Right ventricle myocardium inferior (tissue), 1 donor: ENCODE measurements at places on chromosomes 5 and 9.
A peak's percentile ranks its signal among the peaks of the same experiment; 100 is the strongest.

GRCh38 chr9:78557540-78557939, 260.6 kb downstream of the PSAT1 start:
- DNase-seq: no peak

- DNase-seq: no peak
Observed at GRCh38 chr9:125280945-125281344, 19.3 kb downstream of the GAPVD1 start.

DNA sequence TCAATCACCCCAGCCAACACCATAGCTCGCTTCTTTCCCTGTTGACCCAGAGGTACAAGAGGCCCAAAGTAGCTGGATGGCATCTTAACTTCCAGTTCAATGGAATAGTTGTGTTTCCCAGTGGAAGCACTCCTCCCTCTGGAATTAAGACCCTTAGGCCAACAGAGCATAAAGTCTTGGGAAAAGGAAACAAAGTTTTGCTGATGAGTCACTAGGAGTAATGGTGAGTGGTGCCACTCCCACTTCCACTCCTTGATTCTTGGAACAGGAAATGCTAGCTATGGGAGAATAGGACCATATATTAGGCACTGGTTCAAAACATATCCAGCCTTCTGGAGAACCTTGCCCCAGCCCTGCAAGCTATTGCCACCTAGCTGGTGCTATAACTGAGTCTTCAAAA, 44.7 kb upstream of the LMX1B start:
- no peak for DNase-seq

DNA sequence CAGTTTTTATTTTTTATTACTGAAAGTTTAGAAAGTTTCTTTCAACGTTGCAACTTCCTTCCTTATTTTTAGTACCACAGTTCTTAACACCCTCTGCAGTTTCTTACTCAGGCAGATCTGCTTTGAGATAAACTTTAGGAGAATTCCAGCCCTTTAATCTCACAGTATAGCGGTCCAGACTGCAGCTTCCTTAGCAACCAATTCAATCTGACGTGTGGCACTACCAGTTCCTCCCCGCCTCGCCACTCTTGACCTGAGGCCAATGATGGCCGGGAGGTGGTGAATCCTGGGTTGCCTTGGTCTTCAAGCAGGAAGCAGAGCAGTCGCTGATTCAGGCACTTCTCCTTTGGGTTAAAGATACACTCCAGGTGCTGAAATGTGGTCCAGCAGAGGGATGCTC, 334.3 kb upstream of the TRPC7 start:
- DNase-seq: no peak

- DNase-seq: no peak
Observed at GRCh38 chr5:132962429-132963021, 909 bp downstream of the AFF4 start.

GRCh38 chr5:3511519-3511918, 84.1 kb upstream of the IRX1 start:
- DNase-seq: no peak

- DNase-seq: no peak
Observed at GRCh38 chr5:10676224-10676623, 84.8 kb downstream of the DAP start.

DNA sequence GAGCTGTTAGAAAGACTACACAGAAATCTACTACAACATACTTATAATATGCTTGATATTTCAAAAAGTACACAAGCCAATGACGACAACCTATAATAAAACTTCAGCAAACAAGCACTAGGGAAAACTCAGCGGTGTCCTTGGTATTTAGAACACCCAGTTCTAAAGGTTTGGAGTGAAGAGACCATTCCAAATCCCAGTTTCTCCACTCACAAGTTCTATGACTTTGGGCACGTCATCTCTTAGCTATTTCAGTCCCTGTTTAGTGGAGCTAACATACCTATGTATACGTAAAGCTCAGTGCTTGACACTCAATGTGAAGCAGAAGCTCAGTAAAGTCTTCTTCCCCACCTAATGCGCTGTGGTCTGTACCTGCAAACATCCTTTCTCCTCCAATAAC, 52.8 kb downstream of the MLLT3 start:
- DNase-seq: no peak

GRCh38 chr5:62460578-62460983, 48.0 kb downstream of the IPO11 start:
- DNase-seq: no peak

DNA sequence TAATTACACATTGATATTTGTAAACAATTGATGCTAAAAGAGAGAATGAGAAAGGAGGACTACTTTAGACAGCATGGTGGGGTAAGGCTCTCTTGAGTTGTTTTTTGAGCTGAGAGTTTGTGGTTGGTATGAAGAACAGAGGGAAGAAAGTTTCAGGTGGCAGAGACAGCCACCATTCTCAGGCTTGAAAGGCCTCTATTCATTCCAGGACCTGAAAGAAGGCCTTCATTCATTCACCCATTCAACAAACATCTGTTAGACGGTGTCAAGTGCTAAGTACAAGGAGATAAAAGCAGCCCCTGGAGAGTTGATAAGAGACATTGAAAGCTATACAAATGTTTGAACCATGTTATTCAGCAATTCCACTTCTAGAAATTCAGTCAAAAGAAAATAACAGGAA, 21.7 kb upstream of the ADAM19 start:
- no peak for DNase-seq

DNA sequence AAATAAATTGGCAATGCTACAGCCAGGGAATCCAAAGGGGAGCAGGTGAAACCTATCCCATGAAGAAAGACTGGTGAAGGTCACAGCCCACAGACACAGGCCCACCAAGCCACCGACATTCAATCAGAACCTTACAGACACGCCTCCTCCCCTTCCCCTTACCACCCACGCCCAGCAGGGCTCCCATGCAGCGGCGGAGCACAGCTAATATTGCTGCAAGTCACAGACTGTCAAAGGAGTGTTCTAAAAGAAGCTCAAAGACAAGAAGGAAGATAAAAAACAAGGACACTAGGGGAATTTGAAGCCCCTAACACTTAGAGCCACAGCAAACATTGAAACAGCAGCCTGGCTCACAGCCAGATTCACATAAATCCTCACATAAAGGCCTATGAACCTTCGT, 91.2 kb downstream of the MED10 start:
- DNase-seq: no peak

DNA sequence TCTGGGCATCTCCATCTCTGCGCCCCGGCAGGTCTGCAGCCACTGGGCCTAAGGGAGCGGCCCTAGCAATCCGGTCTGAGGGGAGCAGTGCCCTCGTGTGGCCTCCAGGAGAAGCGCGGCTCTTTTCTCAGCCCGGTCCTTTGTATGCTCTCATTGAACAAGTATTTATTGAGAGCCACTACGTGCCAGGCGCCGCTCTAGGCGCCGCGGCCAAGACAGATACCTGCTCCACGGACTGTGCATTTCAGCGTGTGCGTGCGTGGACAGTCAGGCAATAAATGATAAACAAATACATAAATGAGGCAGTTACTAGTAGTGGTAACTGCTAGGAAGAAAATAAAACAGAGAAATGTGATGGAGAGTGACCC, 2.3 kb upstream of the SLC4A9 start:
- DNase-seq: peak; percentile 92

GRCh38 chr5:151471276-151471675, 23.9 kb downstream of the SLC36A1 start:
- no peak for DNase-seq

DNA sequence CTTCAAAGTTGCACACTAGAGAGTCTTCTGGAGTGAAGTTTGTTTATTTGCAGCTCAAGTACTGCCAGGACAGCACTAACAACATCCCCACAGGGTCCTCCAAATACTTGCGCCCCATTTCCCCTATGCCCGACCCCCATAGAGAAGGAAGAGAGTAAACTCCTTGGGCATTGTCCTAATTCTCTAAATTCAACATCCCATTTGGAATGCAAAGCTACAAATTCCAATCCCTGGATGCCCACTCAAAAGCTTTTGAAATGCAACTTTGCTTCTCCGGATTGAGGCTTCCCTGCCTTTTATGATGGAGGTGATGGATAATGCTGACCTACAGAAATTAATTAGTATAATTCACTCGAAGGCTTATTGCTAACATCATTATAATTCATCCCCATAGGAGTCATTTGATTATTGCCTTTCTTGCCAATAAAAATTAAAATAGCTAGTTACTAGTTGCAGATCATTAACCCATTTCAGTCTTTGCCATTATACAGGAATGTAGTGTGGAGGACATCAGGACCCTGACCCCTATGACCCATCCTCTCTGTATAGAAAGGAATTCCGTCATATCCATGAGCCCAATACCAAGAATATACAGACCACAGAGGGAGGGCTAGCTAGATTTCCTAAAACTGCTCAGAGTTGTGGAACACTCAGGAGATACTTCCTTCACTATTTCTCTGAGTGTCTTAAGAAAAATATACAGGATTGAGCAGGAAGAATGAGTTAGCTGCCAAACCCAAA, 277.6 kb downstream of the ZNF608 start:
- DNase-seq: no peak

DNA sequence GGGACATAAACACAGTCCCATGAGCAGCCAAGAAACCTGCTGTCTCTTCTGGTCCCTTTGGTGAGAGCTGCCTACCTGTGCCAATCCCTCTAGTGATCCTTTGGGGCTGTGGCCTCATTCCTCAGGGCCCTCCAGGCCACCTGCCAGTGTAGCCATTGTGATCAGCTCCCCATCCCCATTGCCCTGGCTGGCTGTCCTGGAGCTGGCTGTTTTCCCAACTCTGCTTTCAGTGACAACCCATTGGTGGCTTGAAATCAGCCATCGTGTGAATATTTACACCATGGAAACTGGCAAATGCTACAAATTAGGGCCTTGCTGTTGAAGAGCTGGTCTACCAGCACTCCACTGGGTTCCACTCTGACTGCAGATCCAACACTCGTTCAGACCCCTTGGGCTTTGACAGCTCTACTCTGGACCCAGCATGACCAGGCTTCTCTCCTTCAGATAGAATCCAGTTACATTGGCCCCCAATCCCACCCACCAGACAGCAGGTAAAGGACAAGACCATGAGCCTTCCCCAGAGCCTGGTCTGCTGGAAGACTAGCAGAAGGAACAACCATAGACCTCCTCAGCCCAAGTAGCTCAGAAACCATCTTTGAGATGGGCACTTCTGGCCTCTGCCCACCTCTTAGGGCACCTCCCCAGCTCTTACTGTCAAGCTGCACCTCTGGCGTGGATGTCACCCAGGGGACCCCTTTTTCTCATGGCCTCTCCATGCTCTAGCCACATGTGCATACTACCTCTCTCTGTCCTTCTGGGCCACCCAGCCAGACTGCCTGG, 69.2 kb upstream of the NEK6 start:
- DNase-seq: no peak

DNA sequence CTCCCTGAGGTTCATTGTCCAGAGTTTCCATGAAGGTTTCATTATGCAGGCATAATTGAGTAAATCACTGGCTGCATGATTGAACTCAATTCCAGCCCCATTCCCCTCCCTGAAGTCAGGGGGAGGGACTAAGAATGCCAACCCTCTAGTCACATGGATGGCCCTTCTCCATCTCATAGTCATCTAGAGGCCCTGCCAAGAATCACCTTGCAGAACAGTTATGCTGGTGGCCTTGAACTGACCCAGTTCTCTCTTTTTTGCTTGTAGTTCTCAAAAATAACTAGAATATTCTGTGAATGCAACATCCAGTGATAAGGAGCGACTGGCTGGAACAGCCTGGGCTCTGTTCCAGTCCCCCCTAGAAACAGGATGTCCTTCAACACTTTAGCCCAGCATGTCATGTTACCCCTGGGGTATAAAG, 31.7 kb downstream of the SLC35A4 start:
- no peak for DNase-seq

DNA sequence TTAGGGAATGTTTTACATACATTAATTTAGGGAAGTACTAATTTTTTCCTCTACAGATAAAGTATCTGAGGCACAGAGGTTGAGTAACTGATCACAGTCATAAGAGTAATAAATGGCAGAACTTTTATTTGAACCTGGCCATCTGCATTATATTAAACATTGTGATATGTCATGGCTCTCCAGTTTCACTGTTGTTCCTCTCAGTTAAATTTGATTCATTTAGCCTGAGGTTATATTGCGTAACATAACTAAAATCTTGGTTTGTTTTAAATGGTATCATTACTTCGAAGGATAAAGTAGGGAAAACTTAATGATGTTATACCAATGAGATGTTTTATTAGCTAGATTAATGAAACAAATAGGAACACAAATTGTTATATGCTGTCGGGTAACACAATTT, 284.4 kb downstream of the KDM4C start:
- DNase-seq: no peak

- DNase-seq: no peak
Observed at GRCh38 chr9:5596173-5596572, 32.7 kb upstream of the RIC1 start.

- DNase-seq: no peak
Observed at GRCh38 chr5:17839848-17840247, 205.6 kb downstream of the TAF11L14 start.

DNA sequence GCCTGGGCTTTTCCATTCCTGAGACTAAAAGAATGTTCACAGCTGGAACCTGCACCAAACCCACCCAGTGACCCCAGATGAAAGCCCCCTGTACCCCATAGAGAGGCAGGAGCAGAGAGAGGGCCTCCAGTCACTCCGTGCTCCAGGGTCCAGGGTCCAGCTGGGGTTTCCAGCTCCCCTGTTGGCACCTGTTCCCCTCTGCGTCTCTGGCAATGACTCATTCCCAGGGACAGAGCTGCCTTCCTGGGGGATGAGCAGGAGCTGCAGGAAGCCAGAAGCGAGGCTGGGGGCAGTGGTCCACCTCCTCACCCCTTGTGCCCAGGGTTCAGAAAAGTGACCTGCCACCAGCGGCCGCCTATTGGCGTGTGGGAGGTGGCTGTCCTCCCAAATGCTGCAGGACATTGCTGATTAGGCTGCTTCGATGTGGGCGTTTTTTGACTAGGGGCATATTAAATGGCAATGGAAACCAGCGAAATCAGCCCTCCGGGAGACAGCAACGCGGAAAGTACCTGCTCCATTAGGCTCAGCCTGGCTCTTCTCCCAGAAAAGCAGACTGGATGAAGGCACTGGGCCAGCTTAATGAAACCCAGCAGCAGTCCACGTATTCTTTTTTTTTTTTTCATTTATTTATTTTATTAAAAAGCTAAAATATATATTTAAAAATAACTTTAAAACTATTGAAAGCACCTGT, 97.4 kb downstream of the DAP start:
- DNase-seq: no peak

DNA sequence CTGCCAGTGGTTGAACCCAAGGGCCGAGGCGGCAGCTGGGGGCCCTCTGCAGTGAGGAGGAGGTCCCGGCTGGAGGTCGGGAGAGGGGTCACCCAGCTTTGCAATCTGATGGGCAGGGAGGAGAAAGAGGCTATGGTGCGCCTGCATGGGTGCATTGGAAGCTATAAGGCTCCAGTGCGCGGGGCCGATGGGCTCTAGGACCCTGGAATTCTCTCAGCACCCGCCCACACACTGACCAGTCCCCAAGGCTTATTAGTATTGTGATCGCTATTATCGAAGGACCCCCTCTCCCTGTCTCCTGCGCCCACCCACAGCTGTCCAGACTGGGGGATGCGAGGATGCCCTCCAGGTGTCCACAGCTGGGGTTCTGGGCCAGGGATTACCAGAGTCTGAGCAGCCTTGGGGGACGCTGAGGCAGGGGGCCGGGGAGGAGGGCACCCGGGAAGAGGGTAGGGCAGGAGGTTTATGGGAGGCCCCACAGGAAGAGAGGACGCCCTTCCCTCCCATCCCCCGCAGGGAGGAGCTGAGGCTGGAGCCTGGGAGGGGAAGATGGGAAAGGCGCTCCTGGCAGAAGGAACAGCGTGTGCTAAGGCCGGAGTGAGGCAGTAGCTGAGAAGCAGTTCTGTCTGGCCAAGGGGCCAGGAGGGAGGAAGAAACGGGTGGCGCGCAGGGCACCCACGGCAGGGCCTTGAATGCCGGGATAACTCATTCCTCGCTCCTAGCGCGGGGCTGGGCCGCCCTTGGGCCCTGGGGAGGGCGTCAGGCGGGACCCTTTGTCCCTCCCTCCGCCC, 24.2 kb downstream of the C9orf50 start:
- peak; percentile 77 for DNase-seq

GRCh38 chr5:56279979-56280378, 46.8 kb upstream of the ANKRD55 start:
- DNase-seq: no peak
